ENCODE measurements at places on chromosomes 11 and 22.

DNA sequence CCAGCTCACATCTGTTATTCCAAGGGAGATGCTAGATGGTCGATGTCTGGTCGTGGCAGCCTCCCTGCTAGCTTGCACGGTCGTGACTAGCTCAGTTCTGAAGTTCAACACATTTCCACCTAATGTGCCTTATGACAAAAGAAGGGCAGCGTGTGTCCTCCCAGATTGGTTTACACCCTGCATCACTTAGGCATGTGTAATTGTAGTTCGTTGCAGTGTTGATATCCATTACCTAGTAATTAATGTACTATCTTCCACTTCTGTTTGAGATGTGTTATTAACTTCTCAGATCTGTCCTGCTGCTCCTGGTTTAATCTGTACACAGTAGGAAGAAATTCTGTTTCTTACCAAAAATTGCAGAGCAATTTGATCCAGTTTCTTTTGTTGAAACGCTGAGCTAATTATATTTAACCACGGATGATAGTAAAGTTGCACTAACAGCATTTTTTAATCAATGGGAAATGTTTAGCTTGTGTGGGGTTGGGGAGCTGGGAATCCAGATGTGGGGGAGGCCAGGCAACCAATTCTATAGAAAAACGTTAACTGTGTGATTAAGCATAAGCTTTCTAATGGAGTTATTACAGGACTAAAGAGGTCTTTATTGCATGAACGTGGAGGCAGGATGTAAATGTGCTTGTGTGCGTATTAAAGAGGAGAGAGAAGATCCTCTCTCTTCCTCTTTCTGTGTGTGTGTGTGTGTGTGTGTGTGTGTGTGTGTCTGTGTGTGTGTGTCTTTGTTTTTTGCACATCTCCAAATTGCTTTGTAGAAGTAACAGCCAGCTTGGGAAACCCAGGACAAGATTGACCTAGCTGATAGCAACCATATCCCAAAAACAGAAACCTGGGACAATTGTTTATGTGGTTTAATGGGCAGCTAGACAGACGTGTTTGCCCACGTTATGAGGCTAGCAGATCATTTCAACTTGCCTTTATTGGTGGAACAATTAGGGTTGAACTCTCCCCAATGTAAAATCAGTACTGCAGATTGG, 145.7 kb upstream of the TTC12 start:
- DNase-seq: no peak

GRCh38 chr11:77661670-77662069, 24.1 kb upstream of the CLNS1A start:
- DNase-seq: no peak

- no peak for DNase-seq
These were observed 27.1 kb downstream of the RNF169 start for GRCh38 chr11:74775762-74776161.

- DNase-seq: peak; percentile 85
These were observed 15.7 kb upstream of the SPTBN2 start for GRCh38 chr11:66744485-66745355.

DNA sequence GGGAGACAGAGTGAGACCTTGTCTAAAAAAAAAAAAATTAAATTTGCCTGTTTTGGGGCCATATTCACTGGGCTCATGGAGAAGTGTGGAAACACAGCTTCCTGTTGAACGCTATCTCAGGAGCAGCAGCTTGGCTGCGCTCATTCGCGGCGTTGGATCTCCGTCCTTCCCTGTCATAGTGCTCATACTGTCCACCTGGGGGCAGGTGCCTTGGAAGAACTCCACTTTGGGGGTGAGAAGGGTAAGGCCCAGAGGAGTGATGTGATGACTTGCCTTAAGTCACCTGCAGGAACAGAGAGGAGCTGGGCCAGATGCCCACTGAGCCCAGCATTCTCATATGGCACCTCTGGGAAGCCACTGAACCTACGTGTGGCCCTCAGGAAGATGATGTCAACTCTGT, 82.8 kb downstream of the CABIN1 start:
- DNase-seq: no peak

All from NCI-H1105 (cell line).